Pulmonary artery endothelial cell (primary cell): ENCODE measurements at places on chromosomes 16 and 17. TPM values are rescaled to one million over a fixed set of nuclear protein-coding genes. Genes with fewer than 3 reads are reported as not detected.

- no peak for DNase-seq
Observed at GRCh38 chr17:62899361-62899760, 66.7 kb upstream of the TANC2 start.

GRCh38 chr17:29873476-29873875 is 56.6 kb downstream of the SSH2 start:
- no peak for DNase-seq

DNA sequence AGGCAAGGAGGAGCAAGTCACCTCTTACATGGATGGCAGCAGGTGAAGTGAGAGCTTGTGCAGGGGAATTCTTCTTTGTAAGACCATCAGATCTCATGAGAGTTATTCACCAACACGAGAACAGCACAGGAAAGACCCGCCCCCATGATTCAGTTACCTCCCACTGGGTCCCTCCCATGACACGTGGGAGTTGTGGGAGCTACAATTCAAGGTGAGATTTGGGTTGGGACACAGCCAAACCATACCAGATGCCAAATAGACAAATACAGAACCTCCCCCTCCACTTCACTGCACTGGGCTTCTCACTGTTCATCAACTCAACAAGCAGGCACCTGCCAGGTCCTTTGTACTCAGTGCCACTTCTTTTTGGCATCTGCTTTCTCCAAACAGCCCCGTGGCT is 100.2 kb downstream of the WSCD1 start:
- no peak for DNase-seq

The POLR2C gene
- 136 and 144 TPM in 2 replicates for total RNA-seq

- no peak for DNase-seq
Observed at GRCh38 chr16:53358884-53359283, 75.4 kb upstream of the RBL2 start.

GRCh38 chr16:82344157-82344556 is 174.1 kb upstream of the MPHOSPH6 start:
- no peak for DNase-seq

- no peak for DNase-seq
Observed at GRCh38 chr16:3999479-4000325, 116.5 kb downstream of the ADCY9 start.

- DNase-seq = no peak
Observed at GRCh38 chr16:67537636-67538591, 9.3 kb downstream of the RIPOR1 start.

DNA sequence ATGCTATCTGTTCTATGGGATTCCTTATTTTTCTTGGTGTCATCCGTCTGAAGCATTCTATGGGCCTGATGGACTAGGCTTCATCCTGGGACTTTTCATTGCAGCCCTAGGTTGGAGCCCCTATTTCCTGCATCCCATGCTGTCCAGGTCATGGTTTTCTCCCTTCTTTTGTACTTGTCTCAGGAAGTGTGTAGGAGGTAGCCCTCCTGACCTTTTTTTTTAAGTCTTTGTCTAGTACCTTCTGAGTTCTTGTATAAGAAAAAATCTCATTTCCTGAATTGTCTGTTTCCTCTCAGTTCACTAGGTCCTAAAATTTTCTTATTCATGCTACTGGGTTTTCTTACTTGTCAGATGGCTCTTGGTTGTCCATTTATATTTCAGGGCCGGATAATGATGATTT is 6.0 kb downstream of the NDEL1 start:
- no peak for DNase-seq

GRCh38 chr17:16948587-16949376 is 23.1 kb downstream of the TNFRSF13B start:
- no peak for DNase-seq

DNA sequence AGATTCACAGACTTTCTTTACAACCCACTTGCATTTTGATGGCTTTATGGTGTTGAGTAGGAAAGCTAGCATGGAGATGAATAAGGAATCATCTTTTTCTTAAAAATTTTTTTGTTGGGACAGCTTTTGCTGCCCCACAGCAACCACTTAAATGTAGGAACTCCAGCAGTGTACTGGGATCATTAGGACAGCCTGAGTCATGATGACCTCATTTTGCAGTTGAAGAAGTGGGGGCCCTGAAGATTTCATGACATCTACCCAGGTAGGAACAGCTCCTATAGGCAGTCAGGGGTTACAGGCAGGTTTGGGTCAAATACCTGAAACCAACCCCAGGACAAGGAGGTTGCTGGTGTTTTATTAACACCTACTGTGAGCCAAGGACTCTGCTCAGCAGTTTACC is 2.1 kb downstream of the METTL22 start:
- DNase-seq = no peak

The FMNL1 gene
- 0.63 and 1.1 TPM in 2 replicates for total RNA-seq

DNA sequence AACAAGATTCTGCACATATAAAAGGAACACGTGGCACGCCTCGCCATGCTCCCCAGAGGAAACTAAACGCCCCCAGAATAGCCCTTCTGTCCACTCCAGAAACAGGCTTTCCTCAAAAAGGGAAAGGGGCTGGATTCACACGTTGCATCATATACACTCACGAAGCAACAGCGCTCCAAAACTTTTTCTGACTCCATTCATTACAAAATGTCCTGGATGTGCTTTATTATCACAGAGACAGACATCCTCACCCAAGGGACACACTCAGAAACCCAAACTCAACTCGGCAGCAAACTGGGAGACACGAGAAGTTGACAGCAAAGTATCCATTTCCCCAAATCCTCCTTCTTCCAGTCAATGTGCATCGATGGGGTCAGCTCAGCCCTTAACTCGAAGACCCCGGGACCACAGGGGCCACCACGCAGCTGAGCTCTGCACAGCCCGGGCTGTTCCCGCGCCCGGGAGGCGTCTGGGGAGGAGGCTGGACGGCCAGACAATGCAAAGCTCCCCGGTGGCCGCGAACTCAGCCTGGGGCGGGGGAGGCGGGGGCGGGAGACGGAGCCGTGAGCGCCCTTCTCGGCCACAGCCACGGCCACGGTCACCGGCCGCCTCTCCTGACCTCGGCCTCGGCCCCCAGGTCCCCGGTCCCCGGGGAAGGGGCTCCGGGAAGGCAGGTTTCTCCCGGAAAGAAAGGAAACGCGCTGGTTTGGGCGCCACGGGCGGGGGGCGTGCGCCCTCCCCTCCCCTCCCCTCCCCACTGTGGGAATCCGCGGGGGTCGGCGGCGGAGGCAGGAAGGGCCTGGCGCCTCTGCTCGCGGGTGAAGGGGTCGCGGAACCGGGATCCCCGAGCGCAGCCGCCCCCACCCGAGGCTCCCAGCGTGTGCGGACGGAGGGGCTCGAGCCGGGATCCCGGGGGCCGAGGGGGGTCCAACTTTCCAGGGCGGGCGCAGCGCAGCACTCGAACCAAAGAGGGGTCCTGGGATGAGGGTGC is 1.2 kb downstream of the NXN start:
- no peak for DNase-seq

- no peak for DNase-seq
Observed at GRCh38 chr16:3698941-3699340, 18.4 kb downstream of the TRAP1 start.

- DNase-seq = peak; percentile 22
Observed at GRCh38 chr16:25126820-25127232, 15.3 kb downstream of the LCMT1 start.

GRCh38 chr17:42233994-42234393 is 39.7 kb upstream of the GHDC start:
- no peak for DNase-seq

The HS3ST6 gene
- not detected in 2 replicates for total RNA-seq

DNA sequence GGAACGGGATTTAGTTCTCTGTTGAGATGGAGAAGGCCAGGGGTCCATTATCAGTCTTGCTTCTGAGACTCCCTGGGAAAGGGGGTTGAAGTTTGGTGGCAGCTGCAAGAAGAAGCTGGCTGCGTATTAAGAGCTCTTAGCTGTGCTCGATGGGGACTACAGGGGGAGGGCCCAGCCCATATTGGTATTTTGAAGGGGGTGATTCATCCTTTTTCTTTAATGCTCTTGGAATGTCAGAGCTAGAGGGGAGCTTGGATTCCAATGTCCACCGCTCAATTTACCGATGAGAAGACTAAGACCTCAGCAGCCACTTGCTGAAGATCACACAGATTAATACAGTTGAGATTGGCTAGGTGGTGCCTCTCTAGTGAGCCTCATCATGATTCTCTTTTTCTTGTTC is 5.0 kb downstream of the NOG start:
- no peak for DNase-seq

The WNT3 gene
- total RNA-seq = 1.9 and 2.0 TPM in 2 replicates

The MAP2K6 gene
- 2.0 and 5.2 TPM in 2 replicates for total RNA-seq

GRCh38 chr16:9039210-9039609 is 52.2 kb upstream of the HAPSTR1 start:
- no peak for DNase-seq

DNA sequence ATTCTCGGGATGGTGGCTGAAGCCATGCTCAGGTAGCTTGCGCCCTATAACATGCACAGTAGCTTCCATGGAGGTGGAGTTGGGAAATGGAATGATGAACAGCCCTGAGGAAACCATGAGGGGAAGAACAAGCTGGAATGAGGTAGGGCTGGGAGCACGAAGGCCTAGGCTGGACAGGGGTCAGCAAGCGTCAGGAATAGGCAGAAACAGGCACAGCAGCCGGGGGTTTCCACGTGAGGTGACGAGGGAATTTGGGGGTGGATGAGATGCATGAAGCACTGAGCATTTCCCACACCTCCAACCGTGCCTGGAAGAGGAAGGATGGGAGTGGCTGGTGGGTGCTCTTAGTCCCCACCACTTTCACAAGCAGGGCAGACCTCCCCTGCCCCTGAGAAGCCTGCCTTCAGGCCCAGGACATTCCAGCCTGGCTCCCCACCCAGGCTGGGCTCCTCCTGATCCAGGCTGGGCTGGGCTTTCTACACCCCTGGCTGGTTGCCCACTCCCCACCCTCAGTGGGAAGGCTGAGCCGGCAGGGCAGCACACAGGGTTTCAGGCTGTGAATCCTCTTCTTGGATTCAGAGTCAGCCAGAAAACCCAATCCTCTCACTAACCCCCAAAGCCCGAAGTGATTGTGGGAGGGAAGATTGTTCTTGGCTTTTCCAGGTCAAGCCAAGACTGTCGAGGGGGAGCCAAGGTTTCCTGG is 21.9 kb downstream of the PLEKHG4 start:
- DNase-seq = no peak

GRCh38 chr17:81831957-81832607 is 1.0 kb downstream of the MCRIP1 start:
- DNase-seq = no peak

DNA sequence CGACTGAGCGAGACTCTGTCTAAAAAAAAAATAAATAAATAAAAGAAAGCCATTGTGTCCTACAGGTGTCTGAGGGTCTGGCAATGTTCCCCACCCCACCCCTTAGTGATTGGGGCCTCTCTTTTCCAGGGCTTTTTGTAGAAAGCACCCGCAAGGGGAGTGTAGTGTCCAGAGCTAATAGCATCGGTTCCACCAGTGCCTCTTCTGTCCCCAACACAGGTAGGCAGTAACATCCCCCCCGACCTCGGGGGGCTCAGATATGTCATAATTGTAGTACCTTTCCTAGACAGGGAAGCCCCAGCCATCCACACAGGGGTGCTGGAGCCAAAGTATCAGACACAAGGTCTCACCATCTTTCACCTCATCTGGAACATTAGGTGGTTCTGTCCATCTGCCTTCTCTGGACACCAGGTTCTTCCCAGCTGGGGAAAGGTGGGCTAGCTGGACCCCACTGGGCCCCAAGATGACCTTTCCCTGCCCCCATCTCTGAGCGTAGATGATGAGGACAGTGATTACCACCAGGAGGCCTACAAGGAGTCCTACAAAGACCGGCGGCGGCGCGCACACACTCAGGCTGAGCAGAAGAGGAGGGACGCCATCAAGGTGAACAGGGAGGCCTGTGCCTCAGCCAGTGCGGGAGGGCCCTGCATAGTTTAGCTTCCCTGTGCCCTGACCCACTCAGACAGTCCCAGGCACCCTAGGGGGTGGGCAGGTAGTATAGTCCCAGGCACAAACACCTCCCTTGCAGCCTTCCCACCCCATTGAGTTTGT is 1.6 kb downstream of the MLX start:
- DNase-seq = no peak

The KRT12 gene
- total RNA-seq = not detected in 2 replicates

- no peak for DNase-seq
Observed at GRCh38 chr16:65044026-65044425, 77.8 kb downstream of the CDH11 start.

- no peak for DNase-seq
Observed at GRCh38 chr16:77183137-77183536, 7.9 kb upstream of the MON1B start.

- no peak for DNase-seq
Observed at GRCh38 chr17:40062329-40063186, at the start of gene THRA. Gene THRA, plus strand, starts transcription at chr17:40062965. Its CDS starts 11,524 bp downstream, at chr17:40074489.

GRCh38 chr17:5952518-5952917 is 117.7 kb upstream of the WSCD1 start:
- DNase-seq = no peak

The CRYBA1 gene
- total RNA-seq = not detected in 2 replicates

The FOXJ1 gene
- total RNA-seq = not detected in 2 replicates

DNA sequence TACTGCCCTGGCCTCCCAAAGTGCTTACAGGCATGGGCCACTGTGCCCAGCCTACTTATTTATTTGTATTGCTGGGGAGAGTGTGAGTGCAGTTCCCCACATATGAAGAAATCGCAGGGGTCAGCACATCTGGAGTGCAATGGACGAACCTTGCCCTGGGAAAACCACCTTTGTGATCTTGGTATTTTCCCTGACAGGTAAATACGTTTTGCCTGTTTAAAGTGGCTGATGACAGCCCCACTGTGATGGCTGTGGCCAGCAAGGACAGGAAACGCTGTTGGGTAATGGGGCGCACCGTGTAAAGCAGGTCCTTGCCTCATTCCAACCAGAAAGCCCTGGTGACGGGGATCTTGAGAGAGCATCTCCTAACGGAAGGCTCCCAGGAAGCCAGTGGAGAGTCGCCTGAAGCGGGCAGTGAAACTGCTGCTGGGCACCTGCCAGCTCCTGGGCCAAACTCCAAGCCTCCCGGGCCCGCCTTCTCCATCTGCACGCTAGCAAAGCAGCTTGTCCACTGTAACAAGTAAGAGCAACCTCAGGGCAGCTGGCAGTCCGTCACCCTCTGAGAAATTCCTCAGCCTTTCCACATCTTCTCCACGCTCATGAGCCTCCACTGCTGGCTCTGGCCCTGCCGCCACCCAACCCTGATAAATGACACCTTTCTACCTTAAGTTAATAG is 17.5 kb downstream of the EMC8 start:
- no peak for DNase-seq
